CD4-positive, CD25-positive, alpha-beta regulatory T cell (primary cell): ENCODE measurements at places on chromosomes 4 and X.

DNA sequence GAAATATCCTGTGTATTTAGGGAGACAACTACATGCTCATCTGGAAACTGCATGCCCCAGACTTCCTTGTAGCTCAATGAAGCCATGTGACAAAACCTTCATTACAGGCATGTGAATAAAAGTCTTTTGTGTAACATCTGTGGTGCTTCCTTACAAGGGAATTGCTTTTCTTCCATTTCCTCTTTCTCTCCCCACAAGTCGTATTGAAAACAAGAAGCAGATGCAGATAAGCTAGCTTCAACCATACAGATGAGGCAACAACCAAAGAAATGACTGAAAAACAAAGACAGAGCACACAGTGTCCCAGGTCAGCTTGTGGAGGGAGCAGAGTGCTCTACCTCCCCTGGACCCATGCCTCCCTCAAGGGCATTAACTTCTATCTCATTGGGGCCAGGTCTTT lies 115.8 kb upstream of the INPP4B start:
- DNase-seq, result no peak

DNA sequence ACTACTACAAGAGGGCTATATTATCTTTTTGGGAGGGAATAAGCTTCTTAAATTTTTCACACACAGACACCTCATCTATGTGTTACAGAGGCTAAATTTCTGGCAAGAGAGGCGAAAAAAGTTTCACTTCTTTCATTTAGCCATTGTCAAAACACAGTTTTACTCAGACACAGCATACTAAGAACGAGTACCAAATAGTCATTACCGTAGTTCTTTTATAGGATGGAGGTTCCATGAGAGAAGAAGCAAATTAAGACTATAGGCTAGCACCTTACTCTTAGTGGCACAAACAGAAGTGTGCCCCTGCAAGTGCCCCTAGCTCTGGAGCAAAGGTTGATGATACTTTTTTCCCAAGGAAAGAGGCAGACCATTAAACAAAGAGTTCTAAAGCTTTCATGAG lies 26.2 kb downstream of the UGT2B7 start:
- no peak for DNase-seq

DNA sequence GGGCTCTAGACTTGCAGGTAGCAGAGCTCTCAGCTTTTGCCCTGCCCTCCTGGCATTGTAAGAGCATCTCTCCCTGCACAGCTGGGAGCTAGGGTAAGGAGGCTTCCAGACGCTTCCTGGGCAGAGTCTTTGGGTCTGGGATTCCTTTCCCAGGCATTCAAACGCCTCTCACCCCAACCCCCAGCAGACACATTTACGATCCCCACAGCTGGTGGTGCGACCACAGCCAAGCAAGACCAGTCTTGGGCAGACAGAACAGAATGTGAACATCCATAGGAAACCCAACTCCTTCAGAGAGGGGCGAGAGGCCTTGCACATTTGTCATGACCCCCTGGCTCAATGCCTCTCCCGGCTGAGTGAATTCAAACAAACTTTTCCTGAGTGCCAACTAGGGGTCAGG lies 38.1 kb upstream of the CD99L2 start:
- no peak for DNase-seq

DNA sequence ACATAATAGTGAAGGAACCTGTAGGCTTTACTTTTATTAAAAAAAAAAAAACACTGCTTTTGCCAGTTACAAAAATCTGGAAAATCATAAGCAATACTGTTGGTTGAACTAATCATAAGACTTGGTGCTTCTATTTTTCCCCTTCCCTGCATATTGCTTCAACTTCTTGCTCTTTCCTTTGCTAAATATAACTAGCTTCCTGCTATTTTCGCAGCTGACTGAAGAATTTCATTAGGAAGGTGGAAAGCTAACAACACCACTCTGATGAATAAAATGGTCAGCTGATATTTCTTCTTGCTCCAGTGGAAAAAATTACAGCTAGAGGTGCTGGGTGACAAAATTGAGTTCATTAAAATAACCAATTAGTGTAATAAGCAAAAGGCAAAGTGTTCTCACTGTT lies 39.3 kb downstream of the MEPE start:
- no peak for DNase-seq
